NCI-H1105 treated with DMSO at 0.1 percent for 48 hours (cell line): ENCODE measurements at places on chromosomes 11 and 22.

- DNase-seq = no peak
These were observed 3.8 kb upstream of the MS4A13 start for GRCh38 chr11:60511393-60511792.

DNA sequence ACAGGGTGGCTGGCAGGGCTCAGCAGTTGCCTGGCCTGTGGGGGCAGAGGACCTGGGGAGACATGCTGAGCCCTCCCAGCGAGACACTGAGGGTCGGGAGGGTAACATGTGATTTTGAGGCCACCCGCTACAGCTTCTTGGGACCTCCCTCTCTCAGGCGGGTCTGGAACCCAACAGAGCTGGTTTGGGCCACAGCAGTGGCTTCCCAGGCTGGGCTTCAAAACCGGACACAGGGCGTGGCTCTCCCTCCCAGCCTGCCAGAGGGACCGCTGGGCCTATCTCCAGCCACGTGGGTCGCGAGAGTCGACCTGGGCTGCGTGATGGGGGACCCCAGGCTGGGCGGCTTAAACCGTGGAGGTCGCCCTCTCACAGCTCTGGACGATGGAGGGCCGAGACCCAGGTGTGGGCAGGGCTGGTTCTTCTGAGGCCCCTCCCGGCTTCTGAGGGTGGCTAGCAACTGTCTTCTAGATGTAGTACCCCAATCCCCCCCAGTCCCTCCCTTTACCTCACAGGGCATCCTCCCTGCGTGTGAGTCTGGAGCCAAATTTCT, 91.7 kb downstream of the KCNQ1 start:
- DNase-seq = no peak

DNA sequence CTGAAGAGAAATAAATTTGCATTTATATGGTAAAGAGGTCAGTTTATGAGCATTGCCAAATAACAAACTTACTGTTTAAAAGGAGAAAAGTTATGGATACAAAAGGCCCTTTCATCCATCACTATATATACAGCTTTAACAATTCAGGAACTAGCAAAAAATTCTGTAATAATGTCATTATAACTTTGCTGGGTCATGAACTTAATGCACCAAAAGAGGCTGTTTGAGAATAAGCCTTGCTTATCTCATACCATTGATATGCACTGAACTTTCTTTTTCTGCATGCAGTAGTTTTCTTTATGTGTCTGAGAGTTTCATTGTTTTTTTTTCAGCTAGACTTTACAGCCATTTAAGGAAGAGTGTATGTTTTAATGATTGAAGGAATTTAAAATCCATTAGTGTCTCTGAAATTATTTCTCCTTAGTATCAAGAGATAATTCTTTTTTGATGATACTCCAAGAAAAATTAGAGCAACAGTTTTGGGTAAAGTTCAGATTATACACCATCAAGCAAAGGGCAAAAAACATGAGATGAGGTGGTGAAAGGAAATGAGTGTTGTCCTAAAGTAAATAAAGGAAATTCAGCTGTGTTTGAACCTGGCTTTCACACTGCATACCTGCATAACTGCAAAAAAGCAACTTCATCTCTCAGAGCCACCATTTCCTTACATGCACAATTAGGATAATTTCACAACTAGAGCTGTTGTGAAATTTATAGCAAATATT, 188.2 kb upstream of the ANO3 start:
- DNase-seq = no peak

- no peak for DNase-seq
These were observed 38.5 kb upstream of the GALNT18 start for GRCh38 chr11:11660363-11660740.

DNA sequence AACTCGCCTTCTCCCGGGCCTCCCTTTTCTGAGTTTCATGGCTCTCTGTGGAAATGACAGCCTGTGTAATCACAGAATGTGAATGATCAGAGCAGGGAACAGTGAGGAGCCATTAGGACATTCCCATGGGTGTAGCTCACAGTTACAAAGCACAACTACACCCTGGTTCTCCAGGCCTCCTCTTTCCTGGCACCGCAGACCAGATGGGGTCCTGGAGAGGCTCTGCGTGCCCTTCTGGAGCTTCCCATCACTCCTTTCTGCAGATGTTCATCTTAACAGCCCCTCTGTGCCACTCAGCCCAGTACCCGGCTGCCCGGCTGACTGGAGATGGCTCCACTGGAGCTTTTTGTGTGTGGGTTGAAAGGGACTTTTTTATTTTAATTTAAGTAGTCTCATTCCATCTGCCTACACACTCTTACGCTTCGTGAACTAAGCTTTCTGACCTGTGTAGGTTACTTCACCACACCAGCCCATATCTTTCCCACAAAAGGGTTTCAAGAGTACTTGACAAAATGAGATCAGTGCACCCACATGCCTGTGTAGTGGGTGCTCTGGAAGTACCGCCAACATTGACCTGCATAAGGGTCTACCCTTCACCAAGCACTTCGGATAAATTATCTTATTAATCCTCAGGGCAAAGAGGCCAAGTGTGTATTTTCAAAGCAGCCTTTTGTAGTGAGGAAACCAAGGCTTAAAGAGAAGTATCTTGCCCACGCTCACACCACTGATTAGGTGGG, 29.8 kb downstream of the SREBF2 start:
- DNase-seq = no peak

DNA sequence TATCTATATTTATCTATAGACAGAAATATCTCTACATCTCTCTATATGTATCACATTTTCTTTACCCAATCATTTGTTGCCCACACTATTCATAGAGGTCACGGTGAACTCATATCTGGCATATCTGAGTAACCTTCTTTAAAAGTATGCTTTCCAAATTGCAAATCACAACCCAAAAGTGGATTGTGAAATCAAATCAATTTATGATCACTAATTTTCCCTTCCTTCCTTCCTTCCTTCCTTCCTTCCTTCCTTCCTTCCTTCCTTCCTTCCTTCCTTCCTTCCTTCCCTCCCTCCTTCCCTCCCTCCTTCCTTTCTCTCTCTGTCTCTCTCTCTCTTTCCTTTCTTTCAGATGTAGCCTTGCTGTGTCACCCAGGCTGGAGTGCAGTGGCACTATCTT, 448.0 kb upstream of the CCDC90B start:
- DNase-seq = no peak

DNA sequence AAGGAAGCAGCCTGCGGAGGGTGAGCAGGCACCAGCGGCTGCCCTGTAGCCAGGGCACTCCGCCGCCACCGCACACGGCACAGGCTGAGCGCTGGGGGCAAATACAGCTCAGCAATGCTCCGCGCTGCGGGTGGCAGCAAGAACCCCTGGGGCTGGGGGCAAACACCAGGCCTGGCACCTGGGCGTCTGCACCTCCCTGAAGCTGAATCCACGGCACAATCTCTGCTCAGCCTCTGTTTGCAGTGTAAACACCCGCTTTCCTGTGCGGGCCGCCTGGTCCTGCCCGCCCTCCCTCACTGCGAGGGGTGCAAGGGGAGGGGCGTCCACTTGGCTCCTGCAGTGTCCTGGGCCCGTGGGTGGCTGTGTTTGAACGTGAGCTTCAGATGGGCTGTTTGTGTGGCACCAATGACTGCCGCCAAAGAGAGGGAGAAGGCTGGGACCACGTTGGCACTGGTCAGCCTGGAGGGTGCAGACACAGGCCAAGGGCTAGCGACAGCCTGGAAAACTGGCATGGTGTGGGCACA, 14.8 kb upstream of the MPPED1 start:
- no peak for DNase-seq

GRCh38 chr11:112388496-112388895, 127.8 kb upstream of the PLET1 start:
- DNase-seq = no peak

- DNase-seq = no peak
These were observed 85.8 kb downstream of the MIAT start for GRCh38 chr22:26743149-26743548.

DNA sequence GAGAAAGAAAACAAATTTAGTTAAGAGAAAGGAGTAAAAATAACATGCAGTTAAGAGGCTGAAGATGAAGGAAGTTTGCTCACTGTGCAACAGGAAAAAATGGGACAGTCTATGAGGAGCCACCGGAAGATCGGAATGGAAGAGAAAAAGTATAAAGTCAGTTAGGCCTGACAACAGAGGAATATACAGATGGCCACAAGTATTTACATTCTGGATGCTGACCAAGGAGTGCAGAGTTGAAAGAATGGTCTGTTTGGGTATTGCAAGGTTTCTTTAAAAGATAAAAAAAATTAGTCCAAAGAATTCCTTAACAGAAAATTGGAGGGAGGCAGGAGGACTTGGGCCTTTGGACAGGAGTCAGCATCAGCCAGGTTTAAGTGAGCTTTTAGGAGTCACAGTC, 37.5 kb downstream of the RBFOX2 start:
- no peak for DNase-seq

DNA sequence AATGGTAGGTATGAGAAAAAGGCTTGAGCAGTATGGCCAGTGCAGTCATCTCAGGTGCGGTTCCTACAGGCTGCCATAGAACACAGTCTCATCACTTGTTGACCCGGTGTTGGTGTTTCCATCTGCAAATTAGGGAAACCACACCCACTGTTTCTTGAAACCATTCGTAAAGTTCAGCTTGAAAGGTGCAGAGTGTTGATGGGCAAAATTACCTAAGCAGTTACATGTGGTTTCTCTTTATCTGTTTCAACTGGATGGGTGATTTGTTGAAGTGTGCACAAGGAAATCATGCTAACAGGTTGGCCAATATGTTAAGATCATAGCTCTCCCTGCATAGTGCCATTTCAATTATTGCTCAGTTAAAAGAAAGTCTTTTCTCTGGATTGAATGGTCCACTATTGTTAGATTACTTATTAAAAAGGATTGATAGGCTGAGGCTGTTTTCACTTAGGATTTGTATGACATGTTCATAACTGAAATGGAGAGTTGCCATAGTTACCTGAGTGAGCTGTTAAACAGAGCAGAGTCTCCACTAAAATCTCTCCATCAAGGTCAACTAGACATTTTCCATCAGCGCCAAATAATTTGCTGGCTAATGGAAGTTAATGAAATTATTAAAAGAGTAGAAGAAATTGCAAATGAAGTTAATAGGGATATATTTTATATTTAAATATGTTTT, 203.1 kb upstream of the MTMR2 start:
- DNase-seq = peak; percentile 31

- DNase-seq = no peak
These were observed 43.8 kb upstream of the JAM3 start for GRCh38 chr11:134025082-134025429.

DNA sequence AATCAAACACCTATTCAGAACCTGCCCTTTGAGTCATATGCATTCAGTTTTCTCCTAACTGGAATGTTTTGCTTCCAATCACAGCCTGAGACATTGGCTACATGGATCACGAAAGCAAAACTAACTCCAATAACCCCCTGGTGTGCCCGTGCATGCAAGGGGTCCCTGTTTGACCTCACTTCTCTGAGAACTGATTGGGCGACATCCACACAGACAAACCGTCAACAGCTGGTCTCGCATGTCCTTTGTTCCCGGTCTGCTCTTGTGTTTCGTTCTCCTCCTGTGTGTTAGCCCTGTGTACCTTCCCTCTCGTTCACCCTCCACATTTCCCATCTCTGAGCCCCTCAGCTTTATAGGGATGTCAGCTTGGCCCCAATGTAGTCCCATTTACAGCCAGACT, 67.2 kb upstream of the TTC12 start:
- DNase-seq = no peak

GRCh38 chr11:67099831-67100324, 19.2 kb upstream of the KDM2A start:
- DNase-seq = no peak

DNA sequence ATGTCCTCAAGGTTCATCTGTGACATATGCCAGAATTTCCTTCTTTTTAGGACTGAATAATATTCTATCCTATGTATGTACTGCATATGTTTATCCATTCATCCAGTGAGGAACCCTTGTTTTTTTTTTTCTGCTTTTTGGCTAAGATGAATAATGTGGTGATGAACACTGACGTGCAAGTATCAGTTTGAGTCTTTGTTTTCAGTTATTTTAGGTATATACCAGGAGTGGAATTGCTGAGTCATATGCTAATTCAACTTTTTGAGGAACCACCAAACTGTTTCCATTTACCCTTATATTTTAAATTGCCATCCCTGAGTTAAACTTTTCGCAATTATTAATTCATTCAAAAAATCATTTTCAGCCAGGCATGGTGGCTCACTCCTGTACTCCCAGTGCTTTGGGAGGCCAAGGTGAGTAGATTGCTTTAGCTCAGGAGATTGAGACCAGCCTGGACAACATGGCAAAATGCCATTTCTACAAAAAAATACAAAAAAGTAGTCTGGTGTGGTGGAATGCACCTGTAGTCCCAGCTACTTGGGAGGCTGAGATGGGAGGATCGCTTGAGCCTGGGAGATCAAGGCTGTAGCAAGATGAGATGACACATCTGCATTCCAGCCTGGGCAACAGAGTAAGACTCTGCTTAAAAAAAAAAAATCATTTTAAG, 64.2 kb downstream of the MICAL2 start:
- no peak for DNase-seq

DNA sequence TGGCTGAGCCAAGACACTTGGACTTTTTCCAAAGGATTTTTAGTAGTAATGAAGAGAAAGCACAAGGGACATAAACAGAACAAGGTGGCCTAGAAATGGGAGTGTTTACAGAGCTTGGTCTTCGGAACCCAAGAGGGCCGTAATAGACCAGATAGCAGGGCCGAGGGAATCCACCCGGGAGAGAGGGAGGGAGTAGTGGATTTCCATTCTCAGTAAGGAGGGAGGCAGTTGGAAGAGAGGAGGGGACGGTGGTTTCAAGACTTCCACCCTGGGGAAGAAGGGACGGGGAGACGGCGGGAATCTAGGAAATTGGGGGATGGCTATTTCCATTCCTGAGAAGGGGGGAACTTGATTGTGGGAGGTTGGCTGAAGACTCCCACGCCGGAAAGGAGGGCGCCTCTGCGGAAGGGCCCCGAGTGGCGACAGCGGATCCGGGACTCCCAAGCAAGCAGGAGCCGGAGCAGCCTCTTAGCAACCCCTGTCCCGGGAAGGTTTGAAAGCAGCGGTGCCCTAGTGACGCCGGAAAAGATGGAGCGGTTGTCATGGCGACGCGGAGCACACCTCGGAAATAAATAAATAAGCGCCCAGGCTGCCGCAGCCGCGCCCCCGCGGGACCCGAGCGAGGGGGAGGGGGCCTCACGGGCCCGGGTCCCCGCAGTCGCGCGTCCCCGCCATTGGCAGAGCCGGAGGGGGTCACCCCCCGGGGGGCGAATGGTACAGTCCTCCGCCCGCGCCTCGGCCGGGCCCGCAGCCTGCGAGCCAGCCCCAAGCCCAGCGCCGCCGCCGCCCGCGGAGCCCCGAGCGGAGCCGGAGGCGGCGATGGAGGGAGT, 31.6 kb downstream of the EIF3F start:
- peak; percentile 76 for DNase-seq

GRCh38 chr11:12565406-12565805, 108.8 kb upstream of the TEAD1 start:
- no peak for DNase-seq

GRCh38 chr11:117478126-117478860, 150.6 kb downstream of the CEP164 start:
- no peak for DNase-seq

GRCh38 chr22:38981005-38981991, 849 bp upstream of the APOBEC3B start:
- no peak for DNase-seq
